Forelimb muscle (tissue), 1 donor: ENCODE measurements at places on chromosomes 2 and 18. TPM values are rescaled to one million over a fixed set of nuclear protein-coding genes. Genes with fewer than 3 reads are reported as not detected.

Gene QPCT
- 8.9 TPM for polyA plus RNA-seq

Gene TMEM163
- polyA plus RNA-seq = 0.86 TPM

DNA sequence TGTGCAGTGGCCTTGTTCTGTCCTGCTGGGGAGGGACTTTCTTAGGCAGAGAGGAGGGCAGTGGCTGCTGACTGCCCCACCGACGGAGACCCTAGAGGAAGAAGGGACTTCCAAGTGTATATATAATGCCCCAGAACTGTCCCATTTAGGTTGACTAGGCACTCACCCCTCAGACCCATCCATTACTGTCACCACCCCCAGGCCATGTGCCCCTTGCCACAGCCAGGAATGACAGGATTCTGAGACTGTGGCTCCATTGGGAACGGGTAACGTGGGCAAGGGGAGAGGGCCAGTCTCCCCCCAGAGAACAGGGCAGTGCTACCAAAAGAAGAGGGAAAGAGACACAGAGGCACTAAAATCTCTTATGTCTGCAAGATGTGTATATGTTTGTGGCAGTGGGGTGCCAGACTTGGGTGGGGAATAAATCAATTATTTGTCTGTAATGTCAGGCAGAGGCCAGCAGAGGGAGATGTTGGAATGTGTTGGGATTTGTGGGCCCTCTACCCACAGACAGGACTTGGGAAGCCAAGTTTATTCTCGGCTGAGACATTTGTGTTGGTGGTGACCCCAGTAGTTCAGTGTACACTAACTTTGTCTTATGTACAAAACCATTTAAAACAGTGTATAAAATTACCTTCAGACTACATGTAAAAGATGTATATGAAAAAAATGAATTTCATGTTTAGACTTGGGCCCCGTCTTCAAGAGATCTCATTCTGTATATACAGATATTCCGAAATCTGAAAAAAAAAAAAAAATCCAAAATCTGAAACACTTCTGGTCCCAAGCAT, 24.0 kb upstream of the TMEM37 start:
- no peak for DNase-seq

DNA sequence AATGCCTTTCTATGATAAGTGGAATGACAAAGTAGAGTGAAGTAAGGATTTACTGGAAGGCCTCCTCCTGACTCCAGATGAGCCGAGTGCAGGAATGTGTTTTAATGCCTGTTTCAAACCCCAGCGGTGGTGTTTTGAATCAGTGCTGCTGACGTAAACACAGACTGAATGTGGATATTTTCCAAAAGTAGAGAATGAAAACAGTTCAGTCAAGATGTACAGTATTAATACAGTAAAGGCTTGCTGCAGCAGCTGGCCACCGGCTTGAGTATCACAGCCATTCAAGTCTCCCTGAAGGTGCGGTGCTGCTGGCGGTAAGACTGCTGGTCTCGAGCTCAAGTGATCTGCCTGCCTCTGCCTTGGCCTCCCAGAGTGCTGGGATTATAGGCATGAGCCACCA, 46.7 kb downstream of the ARHGAP28 start:
- peak; percentile 94 for DNase-seq

- no peak for DNase-seq
These were observed 297.1 kb downstream of the CLIP4 start for GRCh38 chr2:29412197-29412925.

- DNase-seq = no peak
These were observed 552.9 kb downstream of the TDRD15 start for GRCh38 chr2:21676676-21677075.

- DNase-seq = no peak
These were observed 48.0 kb downstream of the NAB1 start for GRCh38 chr2:190696792-190697398.
